ENCODE measurements at places on chromosomes 4 and X.

- DNase-seq, result no peak
These were observed 19.1 kb upstream of the FRYL start for GRCh38 chr4:48799157-48799556.

GRCh38 chr4:139919521-139919920 lies 234.5 kb downstream of the MAML3 start:
- DNase-seq, result no peak

DNA sequence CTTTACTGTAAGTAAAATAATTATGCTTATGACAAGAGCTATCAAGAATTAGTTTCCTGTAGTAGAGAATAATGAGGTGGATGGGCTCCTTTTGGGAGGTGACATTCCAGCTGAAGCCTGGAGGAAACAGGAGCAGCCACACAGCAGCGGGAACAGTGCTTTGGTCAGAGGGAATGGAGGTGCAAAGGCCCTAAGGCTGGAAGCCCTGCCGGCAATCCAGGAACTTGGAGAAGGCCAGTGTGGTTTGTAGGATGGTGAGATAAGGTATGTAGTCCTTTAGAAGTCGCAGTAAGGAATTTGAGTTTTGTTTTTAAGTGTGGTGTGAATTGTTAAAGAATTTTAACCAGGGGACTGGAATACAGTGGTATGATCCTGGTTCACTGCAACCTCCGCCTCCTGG lies 8.1 kb downstream of the TMEM131L start:
- no peak for DNase-seq

DNA sequence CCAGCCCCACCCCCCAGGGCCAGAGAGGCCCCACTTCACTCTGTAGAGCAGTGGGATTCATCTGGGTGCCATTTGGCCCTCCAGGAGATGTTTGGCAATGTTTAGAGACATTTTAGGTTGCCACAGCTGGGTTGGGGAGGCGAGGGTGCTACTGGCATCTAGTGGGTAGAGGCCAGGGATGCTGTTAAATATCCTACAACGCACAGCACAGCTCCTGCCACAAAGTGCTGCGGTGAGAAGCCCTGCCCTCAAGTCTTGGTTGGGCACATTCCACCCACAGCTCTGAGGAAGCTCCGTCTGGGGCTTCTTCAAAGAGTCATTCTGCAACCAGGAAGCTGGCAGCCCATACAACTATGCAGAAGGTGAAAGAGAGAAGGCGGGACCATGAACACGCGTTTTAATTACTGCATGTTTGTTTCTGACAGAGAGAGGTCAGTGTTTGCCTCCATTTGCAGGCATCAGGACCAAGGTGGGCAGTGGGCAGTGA lies 48.1 kb upstream of the FAM9C start:
- DNase-seq, result peak; percentile 89

DNA sequence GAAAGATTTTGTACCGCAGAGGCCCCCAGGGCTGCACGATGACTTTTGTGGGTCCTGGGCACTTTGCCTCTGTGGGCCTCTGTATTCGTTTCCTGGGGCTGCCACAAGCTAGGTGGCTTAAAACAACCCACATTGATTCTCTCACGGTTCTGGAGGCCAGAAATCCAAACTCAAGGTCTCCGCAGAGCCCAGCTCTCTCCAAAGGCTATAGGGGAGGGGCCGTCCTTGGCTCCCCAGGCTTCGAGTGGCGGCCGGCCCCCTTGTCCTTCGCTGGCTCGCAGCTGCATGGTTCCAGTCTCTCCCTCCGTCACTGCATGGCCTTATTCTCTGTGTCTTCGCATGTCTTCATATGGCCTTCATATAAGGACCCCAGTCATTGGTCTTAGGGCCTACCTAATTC lies 241.2 kb downstream of the EVC2 start:
- DNase-seq, result no peak

- no peak for DNase-seq
These were observed 739 bp downstream of the SLC49A3 start for GRCh38 chr4:687971-688853.

- DNase-seq, result no peak
These were observed 63.2 kb downstream of the ATXN3L start for GRCh38 chrX:13256603-13257002.

DNA sequence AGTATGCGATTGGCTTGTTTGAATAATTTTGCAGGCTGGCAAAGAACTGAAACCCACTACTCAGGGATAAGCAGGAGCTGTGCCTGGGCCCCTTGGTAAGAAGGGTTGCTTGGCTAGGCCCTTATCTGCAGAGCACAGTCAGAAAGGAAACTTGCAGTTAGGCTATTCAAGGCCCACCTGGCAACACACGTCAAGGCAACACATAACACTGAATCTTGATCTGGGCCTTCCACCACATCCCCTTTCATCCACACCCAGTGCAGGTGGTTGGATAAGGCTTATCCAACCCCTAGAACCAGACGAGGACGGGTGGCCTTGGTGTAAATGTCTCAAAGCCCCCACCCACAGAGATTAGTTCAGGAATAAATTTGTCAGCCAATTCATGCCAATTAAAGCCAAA lies 72.8 kb upstream of the NEIL3 start:
- no peak for DNase-seq

DNA sequence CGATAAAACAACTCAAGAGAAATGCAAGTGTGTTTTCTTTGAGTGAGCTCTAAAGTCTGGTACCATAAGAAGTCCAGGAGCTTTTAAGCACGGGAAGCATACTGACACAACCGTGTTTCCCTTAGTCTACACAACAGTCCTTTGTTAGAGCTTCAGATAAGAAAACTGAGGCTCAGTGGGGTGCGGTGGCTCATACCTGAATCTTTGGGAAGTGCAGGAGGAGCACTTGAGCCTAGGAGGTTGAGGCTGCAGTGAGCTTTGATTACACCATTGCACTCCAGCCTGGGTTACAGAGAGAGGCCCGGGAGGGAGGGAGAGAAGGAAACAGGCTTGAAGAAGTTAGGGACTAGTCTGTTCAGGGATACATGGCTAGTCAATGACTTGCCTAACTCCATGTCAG lies 21.9 kb downstream of the LEF1 start:
- no peak for DNase-seq

DNA sequence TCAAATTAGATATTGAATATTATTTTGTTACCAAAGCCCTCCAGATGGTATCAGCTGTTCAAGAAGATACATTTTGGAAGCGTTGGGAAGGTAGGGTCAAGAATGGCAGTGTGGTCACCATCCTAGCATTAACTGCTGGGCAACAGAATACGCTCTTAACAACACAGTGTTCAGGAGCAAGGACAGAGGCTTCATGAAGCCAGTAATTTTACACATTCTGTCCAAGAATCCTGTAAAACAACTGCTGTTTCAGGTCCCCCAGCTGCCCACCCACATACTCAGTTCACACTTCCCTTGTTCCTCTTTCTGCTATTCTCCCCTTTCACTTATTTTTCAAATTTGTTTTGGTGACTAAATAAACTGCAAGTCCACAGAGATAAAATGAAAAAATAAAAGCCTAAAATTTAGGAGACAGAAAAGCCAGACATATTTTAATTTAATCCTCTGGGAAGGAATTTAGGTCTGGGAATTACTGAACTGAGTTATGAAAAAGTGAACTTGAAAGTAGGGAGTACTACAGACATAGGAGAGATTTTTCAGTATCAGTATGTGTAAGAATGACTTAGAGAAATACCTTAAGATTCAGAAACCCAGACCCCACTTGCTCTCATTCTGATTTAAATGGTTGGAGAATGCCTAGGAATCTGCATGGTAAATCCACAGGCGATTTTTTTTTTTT lies 406.7 kb downstream of the MAPK10 start:
- no peak for DNase-seq

DNA sequence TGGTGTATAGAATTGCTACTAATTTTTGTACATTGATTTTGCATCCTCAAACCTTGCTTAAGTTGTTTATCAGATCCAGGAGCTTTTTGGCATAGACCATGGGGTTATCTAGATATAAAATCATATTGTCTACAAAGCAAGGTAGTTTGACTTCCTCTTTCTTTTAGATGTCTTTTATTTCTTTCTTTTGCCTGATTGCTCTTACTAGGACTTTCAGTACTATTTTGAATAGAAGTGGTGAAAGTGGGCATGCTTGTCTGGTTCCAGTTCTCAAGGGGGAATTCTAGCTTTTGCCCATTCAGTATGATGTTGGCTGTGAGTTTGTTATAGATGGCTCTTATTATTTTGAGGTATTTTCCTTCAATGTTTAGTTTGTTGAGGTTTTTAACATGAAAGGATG lies 187.9 kb upstream of the LCORL start:
- DNase-seq, result no peak

DNA sequence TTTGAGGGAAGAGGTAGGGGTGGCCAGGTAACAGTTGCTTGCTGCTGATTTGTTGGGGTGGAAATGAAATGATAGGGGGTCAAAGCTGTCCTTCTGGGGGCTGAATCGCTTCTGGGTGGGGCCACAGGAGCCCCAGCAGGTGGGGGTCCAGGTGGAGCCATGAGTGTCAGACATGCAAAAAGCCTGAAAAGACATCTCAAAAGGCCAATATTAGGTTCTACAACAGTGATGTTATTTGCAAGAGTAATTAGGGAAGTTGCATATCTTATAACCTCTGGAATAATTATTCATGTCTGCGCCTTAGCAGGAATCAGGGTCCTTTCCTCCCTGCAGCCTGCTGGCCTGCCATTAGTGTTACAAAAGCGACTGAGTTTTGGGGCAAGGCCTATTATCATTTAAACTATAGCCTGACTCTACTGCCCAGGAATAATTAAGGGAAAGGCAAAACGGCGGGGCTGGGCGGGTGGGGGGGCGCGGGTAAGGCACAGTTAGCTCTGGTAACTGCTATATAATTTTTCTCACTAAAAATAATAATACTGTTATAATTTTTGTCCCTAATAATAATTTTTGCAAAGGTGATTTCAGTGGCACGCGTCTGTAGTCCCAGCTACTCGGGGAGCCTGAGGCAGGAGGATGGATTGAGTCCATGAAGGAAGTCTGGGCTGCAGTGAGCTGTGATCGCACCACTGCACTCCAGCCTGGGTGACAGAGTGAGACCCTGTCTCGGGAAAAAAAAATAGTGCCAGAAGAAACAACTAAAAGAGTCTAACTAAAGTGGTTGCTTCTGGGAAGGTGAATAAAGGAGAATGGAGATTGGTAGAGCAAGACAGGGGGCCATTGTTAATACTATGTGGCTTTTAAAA lies 145.7 kb downstream of the MAGEB17 start:
- DNase-seq, result no peak

GRCh38 chr4:54516556-54517215 lies 141.1 kb upstream of the KIT start:
- DNase-seq, result no peak

- DNase-seq, result no peak
These were observed 70.0 kb upstream of the FAM241A start for GRCh38 chr4:112075129-112075753.

DNA sequence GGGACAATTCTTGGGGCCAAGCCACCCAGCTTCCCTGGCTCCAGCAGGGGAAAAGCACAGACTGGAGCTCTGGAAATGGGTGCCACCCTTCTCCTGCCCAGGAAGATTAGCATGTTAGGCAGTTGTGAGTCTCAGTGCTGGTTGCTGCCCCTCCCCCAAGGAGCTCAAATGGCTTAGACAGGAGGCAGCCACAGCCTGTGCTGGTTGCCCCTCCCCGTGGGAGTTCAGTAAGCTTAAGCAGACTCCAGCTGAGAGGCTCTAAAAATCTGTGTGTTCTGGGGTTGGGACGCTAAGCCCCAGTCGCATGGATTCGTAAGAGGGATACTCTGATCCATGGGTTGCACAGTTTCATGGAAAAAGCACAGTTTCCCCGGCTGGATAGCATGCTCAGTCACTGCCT lies 92.7 kb upstream of the NDST3 start:
- no peak for DNase-seq

- peak; percentile 51 for DNase-seq
These were observed 11.3 kb upstream of the ANOS1 start for GRCh38 chrX:8743126-8743732.

DNA sequence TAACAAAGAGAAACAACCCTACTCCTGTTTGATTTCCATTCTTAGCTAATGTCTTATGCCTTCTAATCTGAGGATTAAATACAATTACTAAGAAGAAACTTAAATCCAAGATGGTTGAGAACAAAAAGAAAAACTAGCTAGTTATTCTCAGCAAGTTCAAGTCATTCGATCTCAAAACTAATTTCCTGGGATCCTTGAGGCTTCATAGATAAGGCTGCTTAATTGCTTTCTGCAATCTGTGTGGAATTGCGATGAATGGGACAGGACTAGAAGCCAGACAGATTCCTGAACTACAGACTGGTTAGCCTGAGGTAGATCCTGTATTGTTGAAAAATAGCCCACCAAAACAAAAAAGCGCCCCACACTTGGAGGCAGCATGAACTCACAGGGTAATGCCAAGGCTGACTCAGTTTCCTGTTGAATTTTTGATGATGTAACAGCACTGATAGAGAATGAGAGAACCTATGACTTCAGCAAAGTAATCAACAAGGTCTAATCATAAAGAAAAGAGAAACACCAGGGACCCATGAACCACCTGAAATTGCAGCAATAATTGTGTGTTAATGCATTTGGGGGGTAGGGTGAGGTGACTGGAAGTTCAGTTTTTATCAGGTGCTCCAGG lies 33.9 kb downstream of the KLHL15 start:
- no peak for DNase-seq

- DNase-seq, result no peak
These were observed 205.9 kb downstream of the TLL1 start for GRCh38 chr4:166078955-166079354.

DNA sequence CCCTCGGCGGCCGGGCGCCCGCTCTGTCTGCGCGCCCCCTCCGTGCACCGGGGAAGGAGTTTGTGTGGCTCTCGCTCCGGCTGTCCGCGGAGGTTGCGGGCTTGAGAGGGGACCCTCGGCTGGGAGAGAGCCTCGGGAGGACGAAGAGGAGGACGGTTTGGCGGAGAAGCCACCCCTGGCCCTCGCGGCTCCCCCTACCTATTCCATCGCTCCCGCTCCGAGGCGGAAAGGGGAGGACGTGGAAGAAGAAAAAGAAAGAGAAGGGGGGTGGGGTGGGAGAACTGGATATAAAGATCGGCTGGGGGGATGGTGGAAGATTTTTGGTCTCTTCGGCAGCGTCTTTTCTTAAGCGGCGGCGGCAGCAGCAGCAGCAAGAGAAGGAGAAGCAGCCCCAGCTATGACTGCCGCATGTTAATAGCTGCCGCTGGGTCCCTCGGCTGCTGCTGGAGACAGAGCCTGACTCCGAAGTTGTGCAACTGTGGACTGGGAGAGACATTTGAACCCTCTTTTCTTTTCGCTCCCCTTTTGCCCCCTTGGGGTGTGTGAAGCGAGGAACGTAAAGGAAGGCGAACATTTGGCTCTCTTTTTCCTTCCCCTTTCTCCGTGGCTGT lies 895 bp downstream of the ADGRL3 start:
- DNase-seq, result no peak

- no peak for DNase-seq
These were observed 576.6 kb upstream of the FRG1 start for GRCh38 chr4:189364032-189364449.

DNA sequence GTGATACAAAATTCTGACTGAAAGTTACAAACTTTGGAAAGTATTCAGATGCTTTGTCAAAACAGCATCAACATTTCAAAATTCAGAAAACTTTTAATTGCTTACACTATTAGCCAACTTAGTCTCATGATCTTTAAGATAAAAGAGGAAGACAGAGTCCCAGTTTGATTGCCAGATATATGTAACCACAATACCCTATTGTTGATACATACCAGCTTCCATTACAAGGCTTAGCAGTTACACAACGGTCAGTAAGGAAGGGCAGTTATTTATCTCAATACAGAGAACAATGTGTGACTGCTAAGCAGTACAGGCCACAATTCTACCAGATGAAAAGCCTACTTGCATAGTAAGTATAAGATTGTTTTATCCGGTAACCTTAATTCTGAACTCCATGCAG lies 138.4 kb downstream of the SPANXN3 start:
- no peak for DNase-seq

- no peak for DNase-seq
These were observed 18.0 kb upstream of the OCIAD1 start for GRCh38 chr4:48812866-48813265.
